ENCODE measurements at places on chromosomes 7 and 10. TPM values are rescaled to one million over a fixed set of nuclear protein-coding genes. Genes with fewer than 3 reads are reported as not detected.

DNA sequence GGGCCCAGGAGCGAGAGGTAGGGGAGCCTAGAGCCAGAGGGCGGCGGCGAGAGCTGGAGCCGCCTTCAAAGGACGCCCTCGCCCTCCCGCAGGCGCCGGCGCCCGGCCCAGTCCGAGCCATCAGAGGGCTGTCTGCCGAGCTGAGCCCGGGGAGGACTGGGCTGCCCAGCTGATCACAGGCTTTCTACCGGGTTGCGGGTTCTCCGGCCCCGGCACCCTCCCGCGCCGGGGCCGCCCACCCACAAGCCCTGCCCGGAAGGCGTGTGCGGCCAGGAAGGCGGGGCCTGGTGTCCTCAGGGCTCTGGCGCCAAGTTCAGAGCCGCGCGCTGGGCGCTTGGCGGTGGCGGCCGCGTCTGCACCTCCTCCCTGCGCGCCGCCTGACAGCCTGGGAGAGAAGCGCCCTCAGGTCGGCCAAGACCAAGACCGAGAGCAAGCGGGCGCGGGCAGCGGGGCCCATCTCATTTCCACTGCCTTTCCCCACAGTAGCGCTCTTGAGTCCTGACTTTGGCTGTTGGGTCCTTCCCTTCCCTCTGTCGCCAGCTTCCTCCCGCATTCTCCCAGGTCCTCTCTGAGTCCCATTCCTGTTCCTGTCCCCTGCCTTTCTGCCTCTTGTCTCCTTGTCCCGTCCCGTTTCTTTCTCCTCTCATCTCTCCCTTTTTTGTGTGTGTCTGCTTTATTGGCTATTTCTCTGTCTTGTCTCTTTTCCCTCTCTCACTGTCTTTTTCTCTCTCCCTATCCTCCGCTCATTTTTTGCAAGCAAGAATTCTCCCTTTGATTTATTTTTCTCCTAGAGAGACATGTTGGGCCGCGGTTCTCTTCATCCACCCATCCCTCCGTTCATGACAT is 60.6 kb upstream of the MSMB start:
- peak overlapping the region; percentile 54 for H3K27ac ChIP-seq
- H3K4me1 ChIP-seq, result peaks cover 16% of the 10 kb centered on the region
- H3K36me3 ChIP-seq, result no peaks in the 10 kb centered on the region

GRCh38 chr7:149733924-149734790 is 39.2 kb downstream of the ZNF467 start:
- DNase-seq, result no peak
- no peak overlapping the region for H3K27ac ChIP-seq
- H3K27me3 ChIP-seq, result peaks cover 13% of the 10 kb centered on the region
- no peaks in the 10 kb centered on the region for H3K36me3 ChIP-seq
- H3K4me1 ChIP-seq, result no peaks in the 10 kb centered on the region

DNA sequence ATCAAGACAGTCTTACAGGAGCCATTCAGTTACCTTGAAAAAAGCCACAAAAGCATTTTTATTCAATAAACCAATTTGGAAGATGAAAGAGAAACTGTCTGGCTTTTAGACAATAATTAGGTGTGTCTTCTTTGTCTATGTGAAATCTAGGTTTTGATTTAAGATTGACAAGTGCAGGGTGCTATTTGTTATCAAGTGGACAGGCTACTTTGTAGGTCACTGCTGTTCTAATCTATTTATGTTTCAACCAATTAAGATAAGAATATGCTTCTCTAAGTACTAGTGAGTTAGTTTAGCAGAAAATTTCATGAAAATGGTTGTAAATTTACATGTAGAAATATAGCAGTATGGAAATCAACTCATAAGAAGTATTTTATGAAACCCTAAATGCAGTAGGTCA is 177.5 kb downstream of the CACNA2D1 start:
- no peak overlapping the region for H3K4me3 ChIP-seq
- H3K4me1 ChIP-seq, result no peaks in the 10 kb centered on the region
- H3K36me3 ChIP-seq, result no peaks in the 10 kb centered on the region
- DNase-seq, result no peak
- no peaks in the 10 kb centered on the region for H3K27me3 ChIP-seq
- H3K27ac ChIP-seq, result no peak overlapping the region

The LRRC17 gene
- not detected for total RNA-seq

DNA sequence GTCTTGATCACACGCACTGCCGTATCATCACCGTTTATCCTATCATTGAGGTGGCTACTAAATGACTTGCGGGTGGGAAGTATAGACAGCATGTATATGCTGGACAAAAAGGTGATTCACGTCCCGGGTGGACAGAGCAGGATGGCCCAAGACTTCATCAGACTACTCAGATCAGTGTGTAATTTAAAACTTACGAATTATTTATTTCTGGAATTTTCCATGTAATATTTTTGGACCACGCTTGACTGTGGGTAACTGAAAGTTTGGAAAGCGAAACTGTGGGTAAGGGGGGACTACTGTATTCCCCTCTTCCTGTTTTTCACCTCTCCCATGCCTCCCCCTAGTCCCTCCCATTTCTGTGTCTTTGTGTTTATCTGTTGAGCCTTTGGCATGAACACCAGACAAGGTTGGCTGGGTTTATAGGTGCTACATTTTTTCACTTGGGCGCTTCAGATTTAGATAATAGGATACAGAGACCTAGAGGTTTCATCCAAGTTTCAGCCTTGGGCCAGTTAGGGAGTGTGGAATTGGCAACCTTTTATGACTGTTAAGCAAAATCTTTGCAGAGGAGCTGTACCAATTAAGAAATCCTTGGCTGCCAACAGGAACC is 55.8 kb downstream of the RBM20 start:
- no peaks in the 10 kb centered on the region for H3K36me3 ChIP-seq
- H3K27ac ChIP-seq, result no peak overlapping the region
- no peak overlapping the region for H3K4me3 ChIP-seq
- DNase-seq, result no peak
- H3K4me1 ChIP-seq, result peaks cover 6% of the 10 kb centered on the region

- H3K27me3 ChIP-seq, result peaks cover 23% of the 10 kb centered on the region
- peaks cover 25% of the 10 kb centered on the region for H3K4me1 ChIP-seq
- no peaks in the 10 kb centered on the region for H3K36me3 ChIP-seq
- H3K27ac ChIP-seq, result no peak overlapping the region
Measured at GRCh38 chr7:55083206-55083605, 64.4 kb downstream of the EGFR start.

GRCh38 chr10:115975506-115975905 is 297.5 kb downstream of the GFRA1 start:
- DNase-seq, result no peak
- H3K4me3 ChIP-seq, result no peak overlapping the region
- H3K27me3 ChIP-seq, result peaks cover 5% of the 10 kb centered on the region
- no peaks in the 10 kb centered on the region for H3K36me3 ChIP-seq

DNA sequence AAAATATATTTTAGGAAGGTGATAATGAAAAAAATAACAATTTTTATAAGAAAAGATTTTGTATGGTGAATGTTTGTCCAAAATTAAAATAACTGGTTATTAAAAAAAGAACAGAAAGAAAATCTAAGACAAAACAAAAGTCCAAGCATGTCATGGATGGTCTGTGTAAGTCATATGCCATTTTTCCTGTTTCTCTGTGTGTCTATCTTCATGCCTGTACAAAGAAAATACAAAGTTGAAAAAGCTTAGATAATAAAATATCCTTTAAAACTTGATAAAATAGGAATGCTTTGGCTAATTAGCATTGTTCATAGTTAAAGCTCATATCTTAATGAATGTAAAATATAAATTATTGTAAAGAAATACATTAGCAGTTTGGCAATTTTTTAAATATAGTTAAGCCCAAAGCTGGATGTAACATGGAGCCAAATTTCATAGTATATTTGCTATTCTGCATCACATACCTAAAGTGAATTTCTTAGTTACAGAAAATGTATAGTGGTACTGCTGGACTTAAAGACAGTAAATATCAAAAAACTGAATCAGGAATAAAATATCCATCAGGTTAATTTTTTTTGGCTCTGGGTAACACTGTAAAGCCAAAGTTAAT is 661.1 kb downstream of the PCDH15 start:
- no peaks in the 10 kb centered on the region for H3K36me3 ChIP-seq
- no peaks in the 10 kb centered on the region for H3K4me1 ChIP-seq
- no peaks in the 10 kb centered on the region for H3K27me3 ChIP-seq
- H3K27ac ChIP-seq, result no peak overlapping the region
- no peak overlapping the region for H3K4me3 ChIP-seq

- no peak for DNase-seq
- no peaks in the 10 kb centered on the region for H3K36me3 ChIP-seq
- no peak overlapping the region for H3K27ac ChIP-seq
- H3K27me3 ChIP-seq, result peaks cover 21% of the 10 kb centered on the region
- H3K4me3 ChIP-seq, result no peak overlapping the region
Measured at GRCh38 chr10:77702166-77702565, 64.6 kb upstream of the KCNMA1 start.

- H3K27me3 ChIP-seq, result peaks cover 8% of the 10 kb centered on the region
- no peak overlapping the region for H3K27ac ChIP-seq
- no peaks in the 10 kb centered on the region for H3K36me3 ChIP-seq
- H3K4me3 ChIP-seq, result no peak overlapping the region
Measured at GRCh38 chr7:22783421-22783820, 39.2 kb downstream of the TOMM7 start.

The RPEL1 gene
- total RNA-seq, result not detected

DNA sequence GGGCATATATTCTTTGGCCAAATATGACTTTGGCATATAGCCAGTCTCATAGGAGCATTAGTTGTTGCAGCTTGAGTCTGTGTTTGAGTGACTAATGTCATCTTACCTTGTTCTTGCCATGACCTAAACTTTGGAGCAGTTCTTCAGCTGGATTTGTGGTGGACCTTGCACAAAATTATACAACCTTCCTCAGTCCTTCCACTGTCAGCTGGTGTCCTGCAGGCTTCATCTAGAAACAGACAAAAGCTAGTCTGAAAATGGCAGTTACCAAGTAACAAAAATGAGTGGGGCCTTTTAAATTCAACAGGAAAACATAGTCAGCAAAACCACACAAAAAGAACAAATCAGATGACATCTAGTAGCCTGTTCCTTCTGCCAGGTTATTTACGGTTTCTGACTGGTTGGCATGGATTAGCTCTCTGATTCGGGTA is 59.5 kb upstream of the HECTD2 start:
- no peaks in the 10 kb centered on the region for H3K36me3 ChIP-seq
- peaks cover 6% of the 10 kb centered on the region for H3K27me3 ChIP-seq
- DNase-seq, result no peak
- H3K4me3 ChIP-seq, result no peak overlapping the region
- H3K27ac ChIP-seq, result no peak overlapping the region

The NKX1-2 gene
- total RNA-seq, result not detected

The RSBN1L gene
- total RNA-seq, result 27.9 TPM

DNA sequence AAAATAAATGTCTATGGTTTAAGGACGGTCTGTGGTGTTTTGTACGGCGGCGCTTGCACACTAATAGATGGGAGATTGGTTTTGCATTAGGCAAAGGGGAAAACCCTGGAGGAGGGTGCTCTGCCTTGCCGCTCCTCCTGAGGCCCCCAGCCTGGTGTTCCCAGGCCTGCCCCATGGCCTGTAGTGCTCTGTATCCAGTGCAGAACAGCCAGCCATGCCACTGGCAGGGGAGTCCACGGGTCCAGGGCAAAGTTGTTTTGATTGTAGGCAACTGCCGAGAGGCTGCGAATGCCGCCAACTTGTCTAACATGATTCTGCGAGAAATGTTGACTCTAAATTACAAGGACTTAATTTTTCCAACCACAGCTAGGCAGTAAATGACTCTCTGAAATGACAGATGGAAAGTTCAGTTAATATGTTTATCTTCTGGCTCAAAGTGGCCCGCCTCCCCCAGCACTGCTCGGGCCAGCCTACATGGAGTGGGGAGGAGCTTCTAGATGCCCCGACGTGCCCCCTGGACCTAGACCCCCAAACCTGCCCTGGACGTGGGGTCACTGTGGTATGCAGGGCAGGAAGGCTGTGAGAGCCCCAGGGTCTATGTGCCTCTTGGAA is 104.6 kb upstream of the GDF10 start:
- peak overlapping the region; percentile 49 for H3K27ac ChIP-seq
- no peak overlapping the region for H3K4me3 ChIP-seq
- H3K4me1 ChIP-seq, result peaks cover 10% of the 10 kb centered on the region
- H3K36me3 ChIP-seq, result no peaks in the 10 kb centered on the region
- H3K27me3 ChIP-seq, result peaks cover 2% of the 10 kb centered on the region
- no peak for DNase-seq

GRCh38 chr10:91672021-91672608 is 39.2 kb upstream of the PPP1R3C start:
- no peak for DNase-seq
- H3K27me3 ChIP-seq, result no peaks in the 10 kb centered on the region
- H3K27ac ChIP-seq, result peak overlapping the region; percentile 15
- no peaks in the 10 kb centered on the region for H3K36me3 ChIP-seq
- no peak overlapping the region for H3K4me3 ChIP-seq

- H3K27ac ChIP-seq, result peak overlapping the region; percentile 21
- H3K27me3 ChIP-seq, result no peaks in the 10 kb centered on the region
- H3K36me3 ChIP-seq, result peaks cover 38% of the 10 kb centered on the region
- H3K4me3 ChIP-seq, result no peak overlapping the region
Measured at GRCh38 chr7:32515890-32516550, 20.7 kb downstream of the AVL9 start.

DNA sequence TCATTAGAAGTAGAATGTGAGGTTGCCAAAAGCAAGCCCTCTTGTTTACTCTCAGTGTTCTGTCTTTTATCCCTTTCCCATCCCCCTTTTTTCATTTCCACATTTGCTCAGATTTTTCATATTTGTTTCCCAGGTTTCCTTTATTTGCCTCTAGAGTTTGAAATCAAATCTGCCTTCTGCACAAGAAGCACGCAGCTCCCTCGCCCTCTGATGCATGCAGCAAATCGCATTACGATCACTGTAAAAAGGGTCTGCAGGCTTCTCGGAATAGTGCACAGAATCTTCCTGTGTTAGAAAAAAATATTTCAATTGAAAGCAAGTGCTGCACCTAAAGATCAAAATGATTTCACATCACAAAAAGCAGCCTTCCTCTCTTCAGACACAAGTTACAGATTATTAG is 129.0 kb downstream of the GPAM start:
- no peak overlapping the region for H3K27ac ChIP-seq
- no peaks in the 10 kb centered on the region for H3K36me3 ChIP-seq
- no peak overlapping the region for H3K4me3 ChIP-seq
- no peaks in the 10 kb centered on the region for H3K27me3 ChIP-seq
- no peak for DNase-seq
- H3K4me1 ChIP-seq, result no peaks in the 10 kb centered on the region

DNA sequence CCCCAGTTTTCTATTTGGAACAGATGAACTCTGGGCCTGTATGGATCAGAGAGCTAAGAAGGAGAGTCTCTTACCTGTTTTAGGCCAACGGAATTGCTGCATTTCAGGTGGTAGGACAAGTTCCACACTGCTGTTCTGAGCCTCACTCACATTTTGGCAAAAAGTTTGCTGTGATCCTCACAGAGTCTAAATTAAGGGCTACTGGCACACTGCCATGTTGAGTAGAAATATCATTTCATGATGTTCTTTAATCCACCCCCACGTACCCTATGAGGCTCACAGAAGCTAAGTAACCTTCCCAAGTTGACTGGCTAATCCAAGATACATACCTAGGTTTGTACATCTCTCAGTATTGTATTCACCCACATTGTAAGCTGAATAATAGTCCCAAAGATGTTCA is 447.2 kb downstream of the INHBA start:
- H3K36me3 ChIP-seq, result no peaks in the 10 kb centered on the region
- H3K27me3 ChIP-seq, result peaks cover 3% of the 10 kb centered on the region
- no peak overlapping the region for H3K27ac ChIP-seq
- H3K4me1 ChIP-seq, result no peaks in the 10 kb centered on the region

The EN2 gene
- total RNA-seq, result not detected
